ENCODE measurements at places on chromosomes 16 and 17.

GRCh38 chr17:59002848-59003247 is 103.8 kb downstream of the TRIM37 start:
- DNase-seq: no peak

DNA sequence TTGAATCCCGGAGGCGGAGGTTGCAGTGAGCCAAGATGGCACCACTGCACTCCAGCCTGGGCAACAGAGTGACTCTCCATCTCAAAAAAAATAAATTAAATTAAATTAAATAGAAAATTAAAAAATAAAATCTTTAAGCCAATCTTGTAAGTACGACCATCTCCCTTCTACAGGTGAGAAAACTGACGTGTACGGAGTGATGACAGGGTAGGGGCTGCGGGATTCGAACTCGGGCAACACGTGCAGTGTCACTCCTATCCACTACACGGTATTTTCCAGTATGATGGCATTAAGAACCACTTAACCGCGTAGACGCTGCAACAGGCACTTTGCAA is 762 bp downstream of the WDR59 start:
- DNase-seq: no peak

GRCh38 chr16:59126486-59126885 is 392.4 kb upstream of the GOT2 start:
- DNase-seq: no peak

DNA sequence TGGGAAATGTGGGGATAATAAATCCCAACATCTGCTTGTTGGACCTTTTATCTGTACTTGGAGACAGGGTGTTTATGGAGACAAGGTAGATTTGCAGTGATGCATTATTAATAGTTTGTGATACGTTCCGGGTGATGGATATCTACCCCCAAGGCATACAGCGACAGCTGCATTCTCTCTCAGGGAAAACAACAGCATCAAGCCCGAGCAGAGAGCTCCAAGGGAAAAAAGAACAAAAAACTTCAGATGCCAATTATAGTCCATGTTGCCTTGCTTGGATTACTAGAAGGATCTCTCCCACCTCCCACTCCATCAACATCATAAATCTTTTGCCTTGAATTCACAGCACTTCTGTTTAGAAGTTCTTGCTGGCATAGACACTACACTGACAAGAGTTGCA is 187.5 kb upstream of the CDH11 start:
- DNase-seq: no peak

DNA sequence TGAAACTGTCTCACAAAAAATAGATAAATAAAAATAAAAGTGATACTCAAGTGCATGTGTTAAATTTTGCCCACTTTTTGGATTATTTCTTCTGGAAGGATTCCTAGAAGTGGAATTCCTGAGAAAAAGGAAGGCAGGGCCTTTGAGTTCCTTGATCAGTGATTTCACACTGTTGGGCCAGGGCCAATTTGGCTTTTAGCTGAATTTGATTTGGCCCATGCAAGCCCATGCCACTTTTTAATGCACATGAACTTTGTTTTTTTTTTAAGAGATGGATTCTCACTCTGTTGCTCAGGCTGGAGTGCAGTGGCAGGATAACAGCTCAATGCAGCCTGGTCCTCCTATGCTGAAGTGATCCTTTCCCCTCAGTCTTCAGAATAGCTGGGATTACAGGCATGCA is 96.3 kb downstream of the TNFRSF13B start:
- no peak for DNase-seq

GRCh38 chr17:1496869-1497268 is 4.4 kb upstream of the MYO1C start:
- DNase-seq: no peak

GRCh38 chr17:58329035-58329809 is 627 bp upstream of the TSPOAP1 start:
- no peak for DNase-seq

DNA sequence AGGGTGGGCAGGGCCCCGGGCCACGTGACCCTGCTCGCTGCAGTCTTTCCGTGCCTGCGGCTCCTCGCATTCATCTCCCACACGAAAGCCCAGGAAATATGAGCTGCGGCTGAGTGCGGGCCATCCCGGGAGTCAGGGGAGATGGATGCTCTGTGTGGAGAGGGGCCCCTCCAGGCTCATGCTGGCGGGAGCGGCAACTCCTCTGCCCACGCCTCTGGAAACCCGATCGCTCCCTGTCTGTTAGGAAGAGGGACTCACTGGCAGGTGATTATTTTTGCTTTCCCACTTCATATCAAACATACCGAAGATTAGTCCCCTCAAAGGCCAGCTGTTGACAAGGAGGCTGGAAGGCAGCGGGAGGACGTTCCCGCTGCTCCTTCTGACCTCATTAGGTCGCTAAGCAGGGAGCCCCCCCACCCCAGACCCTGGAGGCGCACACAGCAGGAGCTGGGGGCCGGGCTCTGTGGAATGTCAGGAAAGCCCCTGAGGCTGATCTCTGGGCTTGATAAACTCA is 228.5 kb downstream of the FOXL1 start:
- DNase-seq: no peak

All from upper lobe of left lung (tissue), 6 donors.